ENCODE measurements at places on chromosomes 11 and 22.
A peak's percentile ranks its signal among the peaks of the same experiment; 100 is the strongest.

DNA sequence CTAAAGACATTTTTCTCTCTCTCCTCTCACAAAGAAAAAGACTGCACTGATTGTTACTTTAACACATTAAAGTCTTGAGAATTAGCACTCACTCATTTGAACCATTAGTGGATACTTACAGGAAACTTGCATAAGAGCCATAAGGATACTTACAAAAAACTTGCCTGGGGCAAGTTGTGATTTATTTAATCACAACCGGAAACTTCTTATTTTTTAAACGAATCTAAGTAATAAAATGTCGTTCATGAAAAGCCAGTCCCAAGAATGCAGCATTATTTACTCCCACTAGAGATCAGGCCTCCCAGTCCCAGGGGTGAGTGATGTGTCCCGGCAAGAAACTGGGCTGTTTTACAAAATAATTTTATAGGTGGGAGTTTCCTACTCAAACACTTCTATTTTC, 59.3 kb upstream of the TTC12 start:
- DNase-seq: no peak

GRCh38 chr11:121520243-121521144, 67.7 kb upstream of the SORL1-AS1 start:
- DNase-seq: no peak

GRCh38 chr11:36029616-36030015, 85.8 kb downstream of the LDLRAD3 start:
- no peak for DNase-seq

DNA sequence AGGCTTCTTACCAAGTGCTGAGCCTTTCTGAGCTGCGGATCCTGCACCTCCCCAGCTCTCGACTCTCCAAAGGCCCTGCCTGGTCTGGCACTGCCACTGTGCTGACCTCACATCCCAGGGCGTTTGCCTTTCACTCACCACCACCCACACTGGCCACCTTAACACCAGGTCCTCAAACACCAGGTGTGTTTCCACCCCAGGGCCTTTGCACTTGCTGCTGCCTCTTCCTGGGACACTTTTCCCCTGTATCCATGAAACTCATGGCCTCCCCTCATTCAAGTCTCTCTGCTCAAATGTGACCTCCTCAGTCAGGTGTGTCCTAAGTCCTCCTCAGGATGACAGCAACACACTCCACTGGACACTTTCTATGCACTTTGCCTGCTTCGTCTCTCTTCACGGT, 51.4 kb upstream of the ANO1 start:
- DNase-seq: no peak

DNA sequence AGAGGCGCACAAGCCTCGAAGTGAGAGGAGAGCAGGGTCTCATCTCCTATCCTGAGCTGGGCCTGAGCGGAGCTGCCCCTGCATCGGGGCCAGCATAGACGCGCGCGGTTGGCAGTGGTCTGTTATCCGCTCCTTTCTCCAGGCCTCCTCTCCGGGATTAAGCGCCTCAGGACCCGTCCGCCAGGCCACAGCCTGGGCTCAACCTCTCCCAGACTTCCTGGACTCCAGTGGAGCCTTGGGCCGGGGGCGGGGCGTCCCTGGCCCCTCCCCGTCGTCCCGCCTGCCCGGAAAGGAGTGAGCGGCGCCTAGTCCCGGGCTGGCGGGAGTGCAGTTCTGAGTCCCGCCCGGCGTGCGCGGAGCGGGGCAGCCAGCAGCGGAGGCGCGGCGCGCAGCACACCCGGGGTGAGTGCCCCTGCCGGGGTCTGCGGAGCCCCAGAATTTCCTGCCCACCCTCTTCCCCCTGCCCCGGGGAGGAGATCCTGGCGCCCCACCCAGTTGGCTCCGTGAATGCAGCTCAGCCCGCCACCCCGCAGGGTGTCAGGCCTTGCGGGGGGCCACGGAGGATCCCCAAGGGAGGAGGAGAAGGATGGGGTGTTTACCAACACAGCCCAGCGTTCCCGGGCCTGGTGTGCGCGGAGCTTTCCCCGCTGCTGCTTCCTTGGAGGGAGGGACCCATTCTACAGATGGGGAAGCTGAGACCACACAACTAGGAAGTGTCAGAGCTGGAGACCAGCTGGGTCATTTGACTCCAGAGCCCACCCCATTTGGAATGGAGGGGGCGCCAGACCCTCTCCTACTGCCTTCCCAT, at the start of gene TCIRG1:
TCIRG1 (plus strand) TSS at position 308 of the 808 bp plus-strand sequence. CDS start 2,247 bp downstream, outside the sequence.
- DNase-seq: peak; percentile 97

GRCh38 chr11:103970701-103971249, 65.7 kb upstream of the DDI1 start:
- no peak for DNase-seq

- DNase-seq: no peak
Measured at GRCh38 chr11:128234143-128234542, 353.2 kb downstream of the ETS1 start.

DNA sequence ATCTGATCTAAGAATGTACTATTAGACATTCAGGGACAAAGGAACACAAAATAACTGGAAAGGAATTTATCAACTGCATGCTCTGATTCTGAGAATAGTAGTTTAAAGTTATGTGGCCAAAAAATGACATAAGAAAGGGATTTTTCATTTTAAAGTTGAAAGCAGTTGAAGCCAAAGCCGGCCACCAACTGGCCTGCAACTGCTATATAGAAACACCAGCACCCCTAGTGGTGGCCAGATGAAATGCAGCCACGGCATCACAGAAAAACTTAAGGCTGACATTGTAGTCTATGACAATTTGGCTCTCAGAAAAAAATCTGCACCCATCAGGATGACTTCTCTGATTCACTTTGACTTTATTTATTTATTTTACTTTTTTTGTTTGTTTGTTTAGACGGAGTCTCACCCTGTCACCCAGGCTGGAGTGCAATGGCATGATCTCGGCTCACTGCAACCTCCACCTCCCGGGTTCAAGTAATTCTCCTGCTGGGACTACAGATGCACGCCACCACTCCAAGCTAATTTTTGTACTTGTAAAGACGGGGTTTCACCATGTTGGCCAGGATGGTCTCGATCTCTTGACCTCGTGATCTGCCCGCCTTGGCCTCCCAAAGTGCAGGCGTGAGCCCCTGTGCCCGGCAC, 59.2 kb downstream of the SLC35F2 start:
- peak; percentile 34 for DNase-seq

DNA sequence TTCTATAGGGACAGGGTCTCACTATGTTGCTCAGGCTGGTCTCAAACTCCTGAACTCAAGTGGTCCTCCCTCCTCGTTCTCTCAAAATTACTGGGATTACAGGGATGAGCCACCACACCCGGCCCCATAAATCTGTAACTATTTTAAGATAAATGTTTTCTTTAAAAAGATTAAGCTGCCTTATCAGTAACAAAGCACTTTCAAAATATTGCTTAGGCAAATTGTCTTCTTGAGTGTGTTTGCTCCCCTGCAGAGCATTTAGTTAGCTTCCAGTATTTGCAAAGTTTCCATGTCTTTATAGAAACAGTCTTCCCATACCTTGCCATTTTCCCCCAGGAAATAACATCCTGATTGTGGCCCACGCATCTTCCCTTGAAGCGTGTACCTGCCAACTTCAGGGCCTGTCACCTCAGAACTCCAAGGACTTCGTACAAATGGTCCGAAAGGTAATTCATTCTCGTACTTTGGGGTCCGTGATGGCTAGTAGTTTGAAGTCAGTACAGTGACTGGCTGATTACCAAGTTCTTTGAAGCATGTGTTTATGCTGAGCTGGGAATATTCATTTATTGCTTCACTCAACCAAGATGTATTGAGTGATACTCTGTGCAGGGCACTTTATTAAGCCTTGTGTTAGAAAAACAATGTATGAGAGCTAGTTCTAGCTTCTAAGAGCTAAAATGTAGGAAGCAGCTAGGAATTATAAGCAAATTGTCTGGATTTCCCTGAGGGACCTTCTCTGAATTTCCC, 30.4 kb upstream of the CRTAM start:
- DNase-seq: no peak

GRCh38 chr22:46049726-46050450, 72.9 kb upstream of the WNT7B start:
- DNase-seq: no peak
